Activated CD4-positive, alpha-beta memory T cell treated with anti-CD3 and anti-CD28 coated beads, Interleukin-2, amount 10 ng/mL, durations not matched to agents 7 days and 5 days (primary cell): ENCODE measurements at places on chromosomes 7 and 10. TPM values are rescaled to one million over a fixed set of nuclear protein-coding genes. Genes with fewer than 3 reads are reported as not detected.

GRCh38 chr7:156929789-156930539 lies 19.5 kb upstream of the NOM1 start:
- DNase-seq: no peak

Gene PIK3AP1
- 5.7 TPM for total RNA-seq

Gene ENTPD7
- total RNA-seq: 4.1 TPM

- no peak for DNase-seq
Measured at GRCh38 chr7:1244700-1245523, 12.2 kb downstream of the UNCX start.

DNA sequence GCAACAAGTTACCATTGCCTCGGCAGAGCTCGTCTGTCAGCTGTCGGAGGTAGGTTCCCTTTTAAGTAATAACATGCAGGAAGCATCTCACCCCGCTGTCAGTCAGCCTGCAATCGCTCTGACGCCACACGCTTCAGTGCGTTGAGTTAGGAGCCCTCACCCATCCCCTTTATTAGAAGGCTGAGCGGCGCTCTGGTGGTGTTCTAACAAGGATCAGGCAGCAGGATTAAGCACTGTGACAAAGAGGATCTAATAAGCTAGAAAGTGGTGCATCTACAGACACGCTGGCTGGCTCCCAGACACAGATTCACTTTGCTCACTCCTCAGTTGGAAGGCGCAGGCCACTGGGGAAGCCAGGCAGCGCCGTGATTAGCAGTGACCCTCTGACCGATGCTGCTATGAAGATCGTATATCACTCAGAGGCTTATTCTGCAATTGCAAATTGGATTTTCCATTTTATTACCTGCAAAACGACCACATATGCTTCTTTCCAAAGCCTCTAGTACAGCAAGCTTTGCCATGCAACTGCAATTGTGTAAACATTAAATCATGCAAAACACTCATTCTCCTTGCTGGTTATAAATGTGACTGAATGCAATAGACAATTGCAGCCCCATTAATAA lies 117.7 kb downstream of the RSU1 start:
- no peak for DNase-seq

Gene TMEM213
- 0.73 TPM for total RNA-seq

Gene WDFY4
- total RNA-seq: not detected

- no peak for DNase-seq
Measured at GRCh38 chr7:43511029-43511428, 71.9 kb upstream of the STK17A start.

DNA sequence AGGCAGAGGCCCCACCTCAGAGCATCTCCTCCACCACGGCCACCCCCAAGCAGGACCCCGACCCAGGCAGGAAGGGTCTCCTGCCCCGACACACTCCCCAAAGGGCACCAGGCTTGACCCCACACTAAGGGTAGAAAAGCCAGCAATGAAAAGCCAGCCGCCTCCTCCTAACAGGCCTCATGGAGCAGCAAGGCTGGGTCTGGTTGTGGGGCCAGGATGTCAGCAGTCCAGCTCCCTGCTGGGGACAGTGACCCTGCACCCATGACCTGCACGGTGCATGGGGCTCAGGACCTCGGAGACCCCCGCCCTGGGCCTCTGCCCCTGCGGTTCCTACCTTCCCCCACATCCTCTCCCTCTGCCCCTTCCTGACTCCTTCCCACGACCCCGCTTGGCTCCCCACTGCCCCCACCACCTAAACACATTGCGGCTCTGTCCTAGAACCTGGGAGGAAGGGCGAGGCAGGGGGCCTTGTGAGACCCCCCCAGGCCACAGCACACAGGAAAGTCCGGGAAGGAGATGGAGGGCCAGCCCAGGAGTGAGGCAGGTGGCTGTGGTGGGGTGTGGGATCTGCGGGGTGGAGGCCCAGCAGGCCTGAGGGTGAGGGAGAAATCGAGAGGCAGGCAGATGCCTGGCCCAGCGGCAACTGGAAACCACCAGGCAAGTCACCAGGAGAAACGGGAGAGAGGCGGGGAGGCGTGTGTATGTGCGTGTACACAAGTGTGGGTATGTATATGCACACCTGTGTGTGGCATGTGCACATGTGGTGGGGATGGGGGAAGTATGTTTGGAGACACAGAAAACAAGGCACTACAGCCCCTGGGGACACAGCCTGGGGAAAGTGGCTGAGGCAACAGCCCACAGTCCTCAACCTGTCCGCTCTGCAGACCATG lies 229.9 kb downstream of the MAD1L1 start:
- DNase-seq: no peak

Gene BTBD16
- total RNA-seq: not detected

GRCh38 chr7:117873310-117874190 lies at the start of gene CTTNBP2:
CTTNBP2 (minus strand) TSS chr7:117873441; CDS start chr7:117873415, 26 bp downstream.
- no peak for DNase-seq

GRCh38 chr10:8444630-8445029 lies 390.1 kb downstream of the GATA3 start:
- no peak for DNase-seq

DNA sequence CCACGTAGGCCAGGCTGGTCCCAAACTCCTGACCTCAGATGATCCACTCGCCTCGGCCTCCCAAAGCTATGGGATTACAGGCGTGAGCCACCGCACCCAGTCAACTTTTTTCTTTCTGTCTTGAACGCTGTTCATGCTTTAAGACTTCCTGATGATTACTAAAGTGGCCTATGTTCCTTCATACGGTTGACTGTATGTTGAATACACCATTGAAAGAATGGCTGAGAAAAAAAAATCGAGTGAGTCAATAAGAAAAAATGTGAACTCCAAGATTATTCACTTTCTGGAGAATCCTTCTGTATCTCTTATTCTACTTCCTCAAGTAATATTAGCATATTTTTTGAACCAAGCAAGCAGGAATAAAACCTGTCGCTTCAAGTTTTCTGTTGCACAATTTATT lies 955.0 kb downstream of the GATA3 start:
- DNase-seq: no peak

DNA sequence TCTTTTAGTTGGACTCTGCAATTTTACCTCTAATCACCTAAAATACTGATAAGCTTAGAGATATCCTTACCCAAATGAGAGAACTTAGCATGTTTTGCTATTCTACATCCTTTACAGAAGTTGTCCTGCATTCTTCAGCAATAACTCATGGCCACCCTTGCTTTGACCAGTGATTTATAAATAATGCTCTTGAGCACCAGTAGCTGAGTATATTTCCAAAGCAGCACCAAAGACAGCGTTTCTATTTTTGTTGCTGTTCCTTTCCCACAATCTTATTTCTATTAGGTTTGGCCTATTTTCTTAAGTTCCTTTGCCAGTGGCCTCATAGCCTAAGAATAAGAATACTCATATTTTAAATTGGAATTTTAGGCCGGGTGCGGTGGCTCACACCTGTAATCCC lies 15.0 kb downstream of the ARPC1A start:
- no peak for DNase-seq

Gene C10orf105
- total RNA-seq: 0.25 TPM

Gene CCDC6
- total RNA-seq: 22.4 TPM

Gene ZNF487
- total RNA-seq: 6.1 TPM

GRCh38 chr7:17355050-17355449 lies 56.6 kb downstream of the AHR start:
- no peak for DNase-seq

DNA sequence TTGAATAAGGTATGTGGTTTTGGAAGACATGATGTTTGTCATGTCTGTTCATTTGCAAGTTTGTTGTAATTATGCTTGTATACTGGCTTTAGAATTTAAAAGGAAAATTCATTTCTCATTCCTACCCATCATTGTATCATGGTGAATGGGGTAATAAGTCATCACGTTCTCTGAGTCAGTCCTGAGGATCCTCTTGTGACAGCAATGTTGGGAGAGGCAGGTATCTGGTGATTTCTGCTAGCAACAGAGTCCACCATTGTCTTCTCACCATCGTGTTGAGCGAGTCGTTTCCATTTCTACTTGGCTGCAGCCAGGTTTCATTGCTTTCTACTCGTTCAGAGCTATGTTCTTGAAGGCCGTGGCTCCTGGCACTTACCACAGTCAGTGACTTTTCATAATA lies 16.3 kb downstream of the CUL1 start:
- DNase-seq: no peak

Gene CPA4
- not detected for total RNA-seq

Gene HOXA6
- total RNA-seq: not detected
